ENCODE measurements at places on chromosomes 5 and 9.

GRCh38 chr5:52504584-52505240 lies 283.0 kb upstream of the ITGA1 start:
- no peak overlapping the region for H3K4me3 ChIP-seq
- no peaks in the 10 kb centered on the region for H3K27me3 ChIP-seq
- DNase-seq, result no peak
- H3K4me1 ChIP-seq, result no peaks in the 10 kb centered on the region
- H3K27ac ChIP-seq, result no peak overlapping the region

DNA sequence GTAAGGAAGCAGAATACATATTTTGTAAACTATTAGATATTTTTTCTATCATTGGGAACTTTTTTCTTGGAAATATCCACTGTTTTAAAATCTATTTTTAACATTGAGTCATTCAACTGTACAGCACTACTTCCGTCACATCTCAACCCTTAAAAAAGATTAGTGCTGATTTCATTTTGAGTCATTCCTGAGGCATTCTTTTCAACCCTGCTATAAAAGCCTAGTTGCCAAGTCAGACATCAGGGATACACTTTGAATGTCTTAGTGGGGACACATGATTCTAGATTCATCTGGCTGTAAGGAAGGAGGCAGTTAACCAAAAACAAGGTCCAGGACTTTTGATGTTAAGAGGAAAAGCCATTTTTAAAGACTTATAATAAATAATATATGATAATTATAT lies 160.9 kb downstream of the GIN1 start:
- H3K4me1 ChIP-seq, result no peaks in the 10 kb centered on the region
- no peaks in the 10 kb centered on the region for H3K36me3 ChIP-seq
- H3K4me3 ChIP-seq, result no peak overlapping the region
- no peak overlapping the region for H3K27ac ChIP-seq
- H3K27me3 ChIP-seq, result no peaks in the 10 kb centered on the region
- DNase-seq, result no peak

DNA sequence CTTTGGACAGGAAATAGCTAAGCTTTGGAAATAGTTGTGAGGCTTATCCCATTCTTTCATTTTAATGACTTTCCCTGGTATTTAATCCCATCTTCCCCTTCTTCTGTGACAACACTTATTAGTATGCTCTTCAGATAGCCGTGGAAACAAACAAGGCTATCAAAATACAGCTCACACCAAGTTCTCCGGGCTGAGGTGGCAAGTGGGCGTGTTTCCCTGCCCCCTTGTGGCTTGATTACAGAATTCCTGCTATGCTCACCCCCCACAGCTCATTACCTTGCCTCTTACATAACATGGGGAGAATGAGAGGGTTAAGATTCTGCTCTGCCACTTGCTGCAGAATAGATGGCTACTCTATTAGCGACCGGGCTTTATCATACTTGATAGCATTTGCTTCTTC lies 437.1 kb upstream of the TLE4 start:
- no peaks in the 10 kb centered on the region for H3K36me3 ChIP-seq
- peaks cover 4% of the 10 kb centered on the region for H3K4me1 ChIP-seq
- H3K27ac ChIP-seq, result no peak overlapping the region
- H3K4me3 ChIP-seq, result no peak overlapping the region
- H3K27me3 ChIP-seq, result peaks cover 3% of the 10 kb centered on the region

- no peak overlapping the region for H3K4me3 ChIP-seq
- H3K4me1 ChIP-seq, result peaks cover 34% of the 10 kb centered on the region
- no peak for DNase-seq
- H3K27me3 ChIP-seq, result no peaks in the 10 kb centered on the region
- H3K27ac ChIP-seq, result no peak overlapping the region
- no peaks in the 10 kb centered on the region for H3K36me3 ChIP-seq
Measured at GRCh38 chr5:133916479-133916878, 51.9 kb downstream of the C5orf15 start.

DNA sequence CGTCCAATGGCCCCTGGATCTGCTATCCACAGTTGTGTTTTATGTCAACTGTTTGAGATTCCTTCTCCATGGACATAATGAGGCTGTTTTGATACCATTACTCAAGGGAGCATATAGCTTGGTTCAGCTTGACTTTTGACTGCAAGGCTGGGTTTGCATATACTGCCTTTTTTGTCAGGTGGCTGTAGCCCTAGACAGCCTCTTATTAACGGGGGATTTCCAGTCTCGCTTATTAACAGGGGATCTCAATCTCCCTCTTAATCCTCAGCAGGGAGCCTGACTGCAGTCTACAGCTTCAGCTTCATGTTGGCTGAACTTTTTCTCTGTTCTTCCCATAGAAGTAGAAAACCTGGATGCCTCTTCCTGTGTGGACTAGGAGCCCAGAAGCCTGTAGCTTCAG lies 73.7 kb upstream of the TNC start:
- no peaks in the 10 kb centered on the region for H3K27me3 ChIP-seq
- no peaks in the 10 kb centered on the region for H3K36me3 ChIP-seq
- H3K4me3 ChIP-seq, result peak overlapping the region; percentile 16
- DNase-seq, result no peak
- H3K27ac ChIP-seq, result peak overlapping the region; percentile 64

- no peak overlapping the region for H3K27ac ChIP-seq
- H3K4me3 ChIP-seq, result no peak overlapping the region
- H3K27me3 ChIP-seq, result no peaks in the 10 kb centered on the region
Measured at GRCh38 chr9:31089549-31090221, 1294.8 kb upstream of the ACO1 start.

GRCh38 chr9:107653263-107653821 lies 163.8 kb upstream of the KLF4 start:
- no peak overlapping the region for H3K4me3 ChIP-seq
- peaks cover 4% of the 10 kb centered on the region for H3K27me3 ChIP-seq

DNA sequence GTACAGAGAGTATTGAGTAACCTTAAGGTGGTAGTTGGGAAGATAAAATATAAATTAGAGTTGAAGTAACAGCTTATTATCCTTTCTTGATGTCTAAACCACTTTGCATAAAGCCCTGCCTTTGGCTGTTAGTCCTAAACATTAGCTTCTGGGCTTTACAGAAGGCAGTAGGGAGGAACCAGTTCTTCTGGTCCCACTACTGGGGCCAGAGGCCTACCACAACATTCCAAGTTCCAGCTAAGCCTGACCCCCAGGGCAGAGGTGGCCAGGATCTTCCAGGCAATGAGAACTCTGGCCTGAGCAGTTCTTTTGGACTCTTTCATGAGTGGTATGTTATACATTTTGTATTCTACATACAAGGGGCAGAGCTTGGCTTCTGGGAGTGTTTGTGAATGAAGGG lies 26.1 kb downstream of the DNAI1 start:
- no peak for DNase-seq
- no peaks in the 10 kb centered on the region for H3K36me3 ChIP-seq
- H3K27ac ChIP-seq, result no peak overlapping the region
- H3K4me3 ChIP-seq, result no peak overlapping the region
- no peaks in the 10 kb centered on the region for H3K4me1 ChIP-seq

- H3K4me1 ChIP-seq, result peaks cover 7% of the 10 kb centered on the region
- H3K4me3 ChIP-seq, result no peak overlapping the region
- no peaks in the 10 kb centered on the region for H3K36me3 ChIP-seq
- H3K27me3 ChIP-seq, result no peaks in the 10 kb centered on the region
Measured at GRCh38 chr5:83364312-83365299, 106.9 kb upstream of the VCAN start.

DNA sequence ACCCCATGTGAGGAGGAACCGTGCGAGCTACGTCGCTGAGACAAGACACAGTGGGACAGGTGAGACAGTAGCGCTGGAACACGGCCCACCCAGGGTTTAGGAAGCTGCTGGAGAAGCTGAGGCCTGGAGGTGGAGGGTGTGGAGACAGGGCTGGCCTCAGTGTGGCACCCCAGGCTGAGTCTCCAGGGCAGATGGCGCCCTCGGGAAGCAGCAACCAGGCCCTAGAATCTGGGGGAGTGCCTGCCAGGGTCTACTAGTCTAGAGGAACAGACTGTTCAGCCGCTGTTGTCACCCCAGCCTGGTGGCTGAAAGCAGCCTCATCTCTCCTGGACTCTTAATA lies 4.6 kb upstream of the TERT start:
- no peaks in the 10 kb centered on the region for H3K27me3 ChIP-seq
- DNase-seq, result peak; percentile 1
- H3K27ac ChIP-seq, result no peak overlapping the region
- H3K4me3 ChIP-seq, result no peak overlapping the region

DNA sequence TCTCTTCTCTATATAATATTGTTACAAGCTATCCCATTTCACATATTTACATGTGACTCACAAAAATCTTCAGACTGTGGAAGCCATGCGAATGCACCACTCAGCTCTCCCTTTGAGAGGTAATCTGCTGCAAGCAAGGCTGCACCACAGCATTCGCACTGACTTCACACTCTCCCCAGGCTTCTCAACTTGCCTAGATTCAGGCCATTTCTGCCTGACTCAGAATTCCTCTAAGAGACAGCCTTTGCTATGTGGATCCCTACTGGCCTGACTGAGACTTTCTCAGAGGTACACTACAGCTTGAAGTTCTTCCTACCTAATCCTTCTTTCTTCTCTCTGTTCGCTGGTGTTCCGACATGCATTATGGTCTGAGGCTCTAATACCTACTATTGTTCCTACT lies 21.1 kb upstream of the DMRTA1 start:
- no peaks in the 10 kb centered on the region for H3K4me1 ChIP-seq
- no peak for DNase-seq
- no peak overlapping the region for H3K27ac ChIP-seq
- H3K4me3 ChIP-seq, result no peak overlapping the region
- H3K36me3 ChIP-seq, result no peaks in the 10 kb centered on the region

DNA sequence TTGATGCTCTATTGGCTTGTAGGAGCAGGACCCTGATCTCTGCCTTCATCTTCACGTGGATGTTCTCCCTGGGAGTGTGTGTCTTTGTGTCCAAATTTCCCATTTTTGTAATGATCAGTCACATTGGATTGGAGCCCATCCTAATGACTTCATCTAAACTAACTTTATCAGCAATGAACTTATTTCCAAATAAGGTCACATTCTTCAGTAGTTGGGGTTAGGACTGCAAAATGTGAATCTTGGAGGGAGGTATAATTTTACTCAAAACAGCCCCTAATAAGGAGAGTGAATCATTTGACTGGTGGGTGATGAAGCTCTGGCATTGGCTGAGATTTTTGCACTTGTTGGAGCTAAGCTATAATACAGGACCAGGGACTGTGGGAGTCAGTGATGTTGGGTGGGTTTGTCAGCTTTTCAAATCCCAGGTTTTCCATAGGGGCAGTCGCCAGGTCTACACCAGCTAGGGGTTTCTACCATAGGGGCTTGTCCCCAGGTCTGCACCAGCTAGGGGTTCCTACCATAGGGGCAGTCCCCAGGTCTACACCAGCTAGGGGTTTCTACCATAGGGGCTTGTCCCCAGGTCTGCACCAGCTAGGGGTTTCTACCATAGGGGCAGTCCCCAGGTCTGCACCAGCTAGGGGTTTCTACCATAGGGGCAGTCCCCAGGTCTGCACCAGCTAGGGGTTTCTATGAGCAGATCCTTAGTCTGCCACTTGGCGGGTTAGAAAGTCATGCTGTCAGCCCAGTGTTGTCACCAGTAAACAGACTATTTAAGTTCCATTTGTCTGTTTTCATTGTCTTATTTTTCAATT lies 382.6 kb upstream of the DAP start:
- H3K4me1 ChIP-seq, result peaks cover 5% of the 10 kb centered on the region
- no peaks in the 10 kb centered on the region for H3K36me3 ChIP-seq
- H3K4me3 ChIP-seq, result no peak overlapping the region
- H3K27ac ChIP-seq, result no peak overlapping the region
- DNase-seq, result peak; percentile 19

- DNase-seq, result no peak
- H3K27ac ChIP-seq, result no peak overlapping the region
- H3K36me3 ChIP-seq, result no peaks in the 10 kb centered on the region
- no peaks in the 10 kb centered on the region for H3K4me1 ChIP-seq
Measured at GRCh38 chr9:23497137-23497504, 328.9 kb downstream of the ELAVL2 start.
